ENCODE measurements at places on chromosomes 5 and 9.

DNA sequence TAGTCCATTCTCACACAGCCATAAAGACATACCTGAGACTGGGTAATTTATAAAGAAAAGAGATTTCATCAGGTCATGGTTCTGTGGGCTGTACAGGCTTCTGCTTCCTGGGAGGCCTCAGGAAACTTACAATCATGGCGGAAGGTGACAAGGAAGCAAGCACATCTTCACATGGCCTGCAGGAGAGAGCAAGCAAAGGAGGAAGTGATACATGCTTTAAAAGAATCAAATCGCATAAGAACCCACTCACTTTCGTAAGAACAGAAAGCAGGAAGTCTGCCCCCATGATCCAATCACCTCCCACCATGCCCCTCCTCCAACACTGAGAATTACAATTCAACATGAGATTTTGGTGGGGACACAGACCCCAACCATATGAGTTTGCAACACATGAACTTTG is 5.1 kb upstream of the FBXO38 start:
- no peak for DNase-seq

- DNase-seq = no peak
These were observed 291.3 kb upstream of the IRX1 start for GRCh38 chr5:3304346-3304745.

- no peak for DNase-seq
These were observed 148.8 kb downstream of the SLC24A2 start for GRCh38 chr9:19640014-19640413.

DNA sequence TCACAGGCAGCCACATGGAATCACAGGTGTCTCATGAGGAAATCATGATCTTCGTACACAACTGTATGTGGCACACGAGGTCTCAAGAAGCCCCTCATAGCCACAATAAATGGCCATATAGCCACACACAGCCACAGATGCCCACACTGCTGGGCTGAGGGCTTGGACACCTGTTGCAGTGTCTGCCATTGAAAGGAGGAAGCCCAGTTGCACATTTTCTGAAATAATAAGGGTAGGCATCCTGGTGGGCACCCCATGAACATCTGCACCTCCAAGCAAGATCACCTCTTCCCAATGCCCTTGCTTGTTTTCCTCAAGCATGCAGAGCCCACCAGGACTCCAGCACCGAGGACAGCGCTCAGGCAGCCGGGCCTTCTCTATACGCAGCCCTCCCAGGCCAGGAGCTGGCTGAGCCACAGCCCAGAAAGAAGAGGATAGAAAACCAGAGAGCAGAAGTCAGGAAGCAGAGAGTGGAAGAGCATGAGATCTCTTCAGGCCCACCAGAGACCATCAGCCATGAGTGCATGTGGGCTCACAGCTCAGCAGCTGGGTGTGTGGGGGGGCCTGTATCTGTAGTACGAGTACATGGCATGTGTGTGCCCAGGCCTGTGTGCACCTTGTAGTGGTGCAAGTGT is 1.0 kb upstream of the ACSL6 start:
- peak; percentile 51 for DNase-seq

GRCh38 chr5:94691949-94692348 is 73.5 kb downstream of the SLF1 start:
- peak; percentile 54 for DNase-seq

DNA sequence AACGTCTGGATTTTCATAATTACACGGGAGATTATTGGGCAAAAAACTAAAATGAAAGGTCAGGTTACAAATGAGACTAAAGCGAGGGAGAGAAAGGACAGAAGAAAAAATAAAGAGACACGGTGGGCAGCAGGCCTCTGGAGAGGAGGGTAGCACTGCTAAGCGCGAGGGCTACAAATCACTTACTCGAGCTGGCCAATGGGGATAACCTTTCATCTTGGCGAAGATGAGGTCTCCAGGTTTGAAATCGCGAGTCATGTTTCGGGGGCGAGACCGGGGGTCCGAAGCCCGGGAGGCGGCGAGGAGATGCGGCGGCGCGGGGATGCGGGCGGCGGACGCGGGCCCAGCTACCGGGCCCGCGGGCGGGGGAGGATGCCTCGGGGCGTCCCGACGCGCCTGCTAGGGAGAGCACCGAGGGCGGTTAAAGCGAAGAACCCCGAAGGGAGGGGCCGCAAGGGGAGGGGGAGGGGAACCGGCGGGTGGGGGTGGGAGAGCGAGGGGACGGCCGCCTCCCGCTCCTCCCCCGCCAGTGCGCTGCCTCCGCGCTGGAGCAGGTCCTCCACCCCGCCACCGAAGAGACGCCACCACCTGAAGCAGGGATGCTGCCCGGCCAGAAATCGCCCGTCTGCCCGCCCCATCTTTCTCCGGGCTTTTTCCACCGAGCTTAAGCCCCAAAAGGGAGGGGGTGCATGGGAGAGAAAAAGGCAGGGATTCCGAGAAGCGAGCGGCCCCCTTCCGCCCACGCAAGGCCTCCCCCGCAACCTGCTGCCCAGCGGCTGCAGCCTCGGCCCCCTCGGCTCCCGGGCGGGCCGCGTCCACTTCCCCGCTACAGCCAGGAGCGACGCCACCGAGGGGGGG is 610 bp downstream of the PSIP1 start:
- DNase-seq = peak; percentile 5

GRCh38 chr5:149781612-149782011 is 51.5 kb downstream of the PPARGC1B start:
- no peak for DNase-seq

Data from AG10803 (cell line).